ENCODE measurements at places on chromosomes 16 and 17. TPM values are rescaled to one million over a fixed set of nuclear protein-coding genes. Genes with fewer than 3 reads are reported as not detected.

BOLA2B gene
- total RNA-seq, result 161 TPM

CNGB1 gene
- not detected for total RNA-seq

CEMP1 gene
- total RNA-seq, result not detected

SMIM22 gene
- not detected for total RNA-seq

OR1A2 gene
- not detected for total RNA-seq

Measured in endothelial cell of umbilical vein (primary cell).